ENCODE measurements at places on chromosomes 12 and 14. TPM values are rescaled to one million over a fixed set of nuclear protein-coding genes. Genes with fewer than 3 reads are reported as not detected.

The ITPR2 gene
- 24.6 TPM for total RNA-seq

The HOXC9 gene
- 0.26 TPM for total RNA-seq

The PROX2 gene
- total RNA-seq = not detected

The VRTN gene
- total RNA-seq = not detected

The A2M gene
- total RNA-seq = 239 TPM

The FGF23 gene
- not detected for total RNA-seq

The CSAD gene
- 10.1 TPM for total RNA-seq

The PRIMA1 gene
- not detected for total RNA-seq
